ENCODE measurements at places on chromosomes 16 and 17.

- peaks cover 11% of the 10 kb centered on the region for H3K36me3 ChIP-seq
- no peak overlapping the region for H3K4me3 ChIP-seq
- DNase-seq: no peak
- H3K27me3 ChIP-seq: no peaks in the 10 kb centered on the region
Measured at GRCh38 chr17:76690596-76691280, 20.0 kb downstream of the MXRA7 start.

DNA sequence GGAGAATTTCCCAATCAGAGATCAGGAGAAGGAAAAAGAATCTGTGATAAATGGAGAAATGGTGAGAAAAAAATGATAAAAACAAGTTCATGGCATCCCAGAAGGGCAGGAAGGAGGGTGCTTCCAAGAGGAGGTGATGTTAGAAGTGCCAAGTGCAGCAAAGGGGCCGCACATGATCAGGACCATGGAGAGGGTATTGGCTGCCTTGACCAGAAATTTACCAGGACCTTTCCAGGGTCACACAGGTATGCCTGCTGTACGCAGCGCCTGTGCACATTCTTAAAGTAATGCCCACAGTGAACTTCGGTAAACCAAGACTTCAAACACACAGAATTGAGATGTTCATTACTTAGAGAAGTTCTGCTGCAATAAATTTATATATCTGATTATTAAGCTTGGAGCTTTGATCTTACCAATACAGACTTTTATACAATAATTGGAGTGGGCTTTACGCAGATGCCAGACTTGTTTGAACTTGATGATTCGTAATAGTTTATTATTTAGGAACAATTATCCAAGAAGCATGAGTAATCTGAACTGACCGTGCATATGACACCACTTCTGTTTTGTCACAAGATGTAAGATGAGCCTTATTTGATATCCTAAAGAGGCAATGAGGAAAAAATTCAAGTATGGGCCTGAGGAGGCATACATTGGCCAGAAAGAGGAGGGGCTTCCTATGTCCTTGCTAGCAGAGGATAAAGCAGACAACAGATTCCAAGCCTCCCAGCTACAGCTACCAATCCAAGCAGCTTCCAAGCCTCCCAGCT, 2.2 kb upstream of the KRT33A start:
- DNase-seq: no peak
- H3K36me3 ChIP-seq: no peaks in the 10 kb centered on the region
- no peaks in the 10 kb centered on the region for H3K27me3 ChIP-seq
- no peaks in the 10 kb centered on the region for H3K4me1 ChIP-seq
- H3K27ac ChIP-seq: no peak overlapping the region
- H3K4me3 ChIP-seq: no peak overlapping the region

- H3K27me3 ChIP-seq: no peaks in the 10 kb centered on the region
- no peak overlapping the region for H3K4me3 ChIP-seq
- no peaks in the 10 kb centered on the region for H3K4me1 ChIP-seq
- no peaks in the 10 kb centered on the region for H3K36me3 ChIP-seq
- H3K27ac ChIP-seq: no peak overlapping the region
Measured at GRCh38 chr16:52488837-52489289, 58.1 kb downstream of the TOX3 start.

DNA sequence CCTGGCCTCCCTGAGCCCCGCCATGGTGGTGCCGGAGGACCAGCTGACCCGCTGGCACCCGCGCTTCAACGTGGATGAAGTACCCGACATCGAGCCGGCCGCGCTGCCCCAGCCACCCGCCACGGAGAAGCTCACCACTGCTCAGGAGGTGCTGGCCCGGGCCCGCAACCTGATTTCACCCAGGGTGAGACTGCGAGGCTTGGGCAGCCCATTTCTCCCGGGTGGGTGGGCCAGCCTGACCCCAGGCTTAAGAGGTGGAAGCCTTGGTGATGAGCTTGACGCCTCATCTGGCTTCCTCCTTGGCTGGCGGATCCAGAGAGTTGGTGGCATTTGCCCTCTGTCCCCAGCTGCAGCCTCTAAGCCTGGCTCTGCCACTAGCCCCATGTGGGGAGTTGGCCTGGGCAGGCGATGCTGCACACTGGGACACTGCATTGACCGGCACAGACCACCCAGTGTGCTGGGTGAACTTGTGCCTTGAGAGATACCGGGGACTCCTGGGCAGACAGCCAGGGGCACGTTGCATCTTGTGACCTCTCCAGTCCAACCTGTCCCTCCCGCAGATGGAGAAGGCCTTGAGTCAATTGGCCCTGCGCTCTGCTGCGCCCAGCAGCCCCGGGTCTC, 3.0 kb downstream of the CDT1 start:
- H3K4me3 ChIP-seq: no peak overlapping the region
- no peaks in the 10 kb centered on the region for H3K27me3 ChIP-seq
- H3K27ac ChIP-seq: no peak overlapping the region
- H3K4me1 ChIP-seq: peaks cover 42% of the 10 kb centered on the region
- peaks cover 25% of the 10 kb centered on the region for H3K36me3 ChIP-seq
- no peak for DNase-seq

DNA sequence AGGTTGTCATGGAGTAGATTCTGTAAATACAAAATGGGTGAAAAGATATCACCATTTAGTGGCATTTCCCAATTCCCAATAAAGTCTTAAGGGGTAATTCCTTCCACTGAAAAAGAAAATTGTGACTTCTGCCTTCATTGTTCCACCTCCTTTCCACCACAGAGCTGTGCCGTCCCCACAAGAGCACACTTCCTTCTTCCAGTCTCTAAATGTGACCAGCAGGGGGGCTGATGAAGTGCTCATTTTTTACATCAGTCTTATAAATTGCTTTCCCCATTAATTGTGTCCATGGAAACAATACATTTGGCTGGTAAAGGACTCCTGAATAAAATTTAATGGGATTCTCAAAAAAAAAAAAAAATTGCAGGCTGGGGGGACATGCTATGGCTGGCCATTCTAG, 260.8 kb upstream of the PSMD7 start:
- no peak overlapping the region for H3K4me3 ChIP-seq
- no peaks in the 10 kb centered on the region for H3K4me1 ChIP-seq
- no peaks in the 10 kb centered on the region for H3K27me3 ChIP-seq
- no peak for DNase-seq
- no peaks in the 10 kb centered on the region for H3K36me3 ChIP-seq

DNA sequence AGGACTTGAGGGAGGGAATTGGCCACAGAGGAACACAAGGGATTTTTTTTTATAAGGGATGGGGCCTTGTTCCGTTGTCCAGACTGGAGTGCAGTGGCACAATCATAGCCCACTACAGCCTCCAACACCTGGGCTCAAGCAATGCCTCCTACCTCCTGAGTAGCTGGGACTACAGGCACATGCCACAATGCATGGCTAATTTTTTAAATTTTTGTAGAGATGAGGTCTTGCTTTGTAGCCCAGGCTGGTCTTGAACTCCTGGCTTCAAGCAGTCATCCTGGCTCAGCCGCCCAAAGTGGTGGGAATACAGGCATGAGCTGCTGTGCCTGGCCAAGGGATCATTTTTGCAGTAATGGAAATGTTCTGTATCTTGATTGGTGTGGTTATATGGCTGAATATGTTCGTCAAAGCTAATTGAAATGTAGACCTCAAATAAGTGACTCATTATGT, 56.9 kb downstream of the VMP1 start:
- no peaks in the 10 kb centered on the region for H3K27me3 ChIP-seq
- no peak overlapping the region for H3K4me3 ChIP-seq
- H3K36me3 ChIP-seq: no peaks in the 10 kb centered on the region
- H3K4me1 ChIP-seq: peaks cover 10% of the 10 kb centered on the region
- no peak for DNase-seq

GRCh38 chr16:11079652-11080187, 135.4 kb downstream of the CLEC16A start:
- peaks cover 22% of the 10 kb centered on the region for H3K4me1 ChIP-seq
- no peaks in the 10 kb centered on the region for H3K27me3 ChIP-seq
- H3K36me3 ChIP-seq: no peaks in the 10 kb centered on the region
- no peak for DNase-seq

DNA sequence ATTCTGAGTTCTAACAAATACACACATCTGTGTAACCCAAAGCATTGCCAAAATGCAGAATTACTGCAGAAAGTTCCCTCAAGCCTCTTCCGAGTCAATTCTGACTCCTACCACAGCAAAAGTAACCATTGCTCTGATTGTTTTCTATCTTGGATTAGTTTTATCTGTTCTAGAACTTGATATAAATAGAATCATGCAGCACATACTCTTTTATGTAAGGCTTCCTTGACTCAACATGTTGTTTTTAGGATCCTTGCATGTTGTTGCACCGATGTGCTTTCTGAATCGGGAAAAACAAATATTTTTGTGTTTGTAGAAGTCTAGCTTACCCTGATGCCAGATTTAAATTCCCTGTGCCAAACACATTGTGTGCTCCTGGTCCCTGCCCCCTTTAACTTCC, 140.4 kb downstream of the CDH13 start:
- no peaks in the 10 kb centered on the region for H3K36me3 ChIP-seq
- H3K4me3 ChIP-seq: no peak overlapping the region
- H3K27ac ChIP-seq: no peak overlapping the region
- peaks cover 56% of the 10 kb centered on the region for H3K4me1 ChIP-seq
- DNase-seq: no peak
- no peaks in the 10 kb centered on the region for H3K27me3 ChIP-seq

DNA sequence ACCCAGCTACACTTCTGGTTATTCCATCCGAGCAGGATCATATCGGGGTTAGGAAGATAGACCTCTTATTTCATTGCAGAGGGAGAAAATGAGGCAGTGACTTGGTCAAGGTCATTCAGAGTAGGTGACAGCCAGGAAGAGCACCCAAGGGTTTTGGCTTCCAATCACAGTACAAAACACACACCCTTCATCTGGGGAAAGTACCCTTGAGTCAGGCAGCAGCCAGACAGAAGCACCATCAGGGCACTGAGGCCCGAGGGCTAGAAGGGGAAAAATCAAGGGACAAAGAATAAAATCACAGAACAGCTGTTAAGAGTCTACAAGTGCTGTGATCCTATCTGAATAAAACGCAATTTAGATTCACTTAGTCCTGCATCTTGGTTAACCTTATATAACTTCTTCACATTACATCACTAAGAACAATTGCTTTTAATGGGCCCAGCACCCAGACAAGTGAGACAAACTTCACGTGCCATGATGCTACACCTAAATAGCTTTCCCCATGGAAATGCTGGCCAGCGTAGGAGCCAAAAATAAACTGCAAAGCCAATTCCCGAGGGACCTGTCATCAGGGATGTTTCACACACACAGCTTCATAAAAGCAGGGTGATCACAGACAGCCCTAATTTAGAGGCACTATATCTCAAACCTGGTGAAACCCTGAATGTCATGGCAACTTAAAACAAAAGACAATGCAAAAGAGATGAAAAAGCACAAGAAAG, 4.9 kb downstream of the UBE2O start:
- peaks cover 68% of the 10 kb centered on the region for H3K4me1 ChIP-seq
- H3K4me3 ChIP-seq: no peak overlapping the region
- H3K27ac ChIP-seq: peak overlapping the region; percentile 75
- no peaks in the 10 kb centered on the region for H3K27me3 ChIP-seq
- H3K36me3 ChIP-seq: no peaks in the 10 kb centered on the region
- peak; percentile 61 for DNase-seq

DNA sequence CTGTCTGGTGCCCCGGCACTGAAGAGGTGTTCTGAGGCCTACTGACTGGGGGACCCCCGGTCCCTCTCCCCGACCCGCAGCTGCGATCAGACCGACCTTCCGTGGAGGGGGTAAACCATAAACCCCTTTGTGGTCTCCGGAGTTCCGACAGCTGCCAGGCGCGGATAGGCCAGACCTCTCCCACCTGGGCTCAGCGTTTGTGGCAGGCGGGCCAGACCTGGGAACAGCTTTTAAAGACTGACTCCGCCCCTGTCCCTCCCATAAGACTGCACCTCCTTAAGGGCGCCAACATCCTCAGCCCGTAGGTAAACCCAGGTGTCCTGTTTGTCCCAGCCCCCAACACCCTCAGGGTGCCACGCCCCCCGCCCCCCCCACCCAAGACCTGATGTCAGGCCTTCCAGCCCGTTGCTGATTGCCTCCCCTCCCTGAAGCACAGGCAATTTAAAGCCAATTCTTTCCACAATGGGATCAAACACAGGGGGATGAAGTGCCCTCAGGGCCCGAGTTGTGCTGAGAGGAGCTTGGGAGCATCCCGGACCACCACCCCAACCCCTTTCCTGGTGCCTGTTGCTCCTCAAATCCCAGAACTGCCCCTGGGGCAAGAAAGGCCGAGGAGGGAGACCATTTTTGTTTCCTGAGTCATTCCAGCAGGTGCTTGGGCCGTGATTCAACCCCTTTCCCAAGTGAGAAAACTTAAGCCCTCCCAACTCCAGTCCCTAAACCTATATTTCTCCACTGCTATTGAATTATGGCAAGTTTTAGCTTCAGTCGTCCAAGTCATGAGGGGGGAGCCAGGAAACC, at the start of gene SOX15:
Gene SOX15 (minus strand): TSS at position 204 of the 801 bp plus-strand sequence. CDS start 418 bp downstream, outside the sequence.
- H3K36me3 ChIP-seq: peaks cover 6% of the 10 kb centered on the region
- H3K27me3 ChIP-seq: no peaks in the 10 kb centered on the region
- peaks cover 28% of the 10 kb centered on the region for H3K4me1 ChIP-seq
- H3K4me3 ChIP-seq: peak within 1 kb of the TSS; percentile 47
- no peak for DNase-seq

GRCh38 chr17:40071313-40072039, 8.7 kb downstream of the THRA start:
- peak; percentile 68 for DNase-seq
- H3K27me3 ChIP-seq: no peaks in the 10 kb centered on the region
- H3K27ac ChIP-seq: peak overlapping the region; percentile 91

DNA sequence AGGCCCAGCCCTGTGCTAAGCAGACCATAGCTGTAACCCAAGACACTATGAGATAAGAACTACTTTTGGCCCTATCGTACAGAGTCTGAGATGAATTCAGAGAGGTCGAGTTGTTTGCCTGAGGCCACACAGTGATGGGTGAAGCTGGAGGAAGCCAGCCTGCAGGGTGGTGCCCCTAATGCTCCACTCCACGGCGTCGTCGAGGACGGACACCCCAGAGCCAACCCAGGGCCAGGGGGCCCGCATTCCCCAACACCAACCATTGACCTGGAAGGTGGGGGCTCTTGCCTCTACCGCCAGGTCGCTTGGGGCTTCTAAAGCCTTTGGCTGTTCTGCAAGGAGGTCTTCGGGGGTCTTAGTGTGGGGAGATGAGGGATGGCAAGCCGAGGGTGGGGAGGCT, 84.1 kb downstream of the IRF8 start:
- peaks cover 62% of the 10 kb centered on the region for H3K27me3 ChIP-seq
- no peak overlapping the region for H3K4me3 ChIP-seq
- no peak for DNase-seq
- H3K4me1 ChIP-seq: peaks cover 50% of the 10 kb centered on the region

DNA sequence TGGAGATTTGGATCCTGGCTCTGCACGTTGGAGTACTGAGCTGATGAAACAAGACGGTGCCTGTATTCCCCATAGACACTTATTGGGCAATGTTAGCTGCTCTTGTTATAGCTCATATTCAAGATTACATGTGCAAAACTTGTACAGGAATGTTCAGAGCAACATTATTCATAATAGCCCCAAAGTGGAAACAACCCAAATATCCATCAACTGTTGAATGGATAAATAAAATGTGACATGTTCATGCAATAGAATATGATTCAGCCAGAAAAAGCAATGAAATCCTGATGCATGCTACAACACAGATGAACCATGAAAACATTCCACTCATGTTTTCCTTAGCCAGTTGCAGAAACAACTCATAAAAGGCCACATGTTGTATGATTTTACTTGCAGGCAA, 5.7 kb upstream of the SDR42E1 start:
- H3K4me3 ChIP-seq: no peak overlapping the region
- peaks cover 7% of the 10 kb centered on the region for H3K27me3 ChIP-seq
- no peak for DNase-seq
- no peaks in the 10 kb centered on the region for H3K36me3 ChIP-seq
- peaks cover 7% of the 10 kb centered on the region for H3K4me1 ChIP-seq

- no peaks in the 10 kb centered on the region for H3K36me3 ChIP-seq
- H3K4me1 ChIP-seq: no peaks in the 10 kb centered on the region
- H3K4me3 ChIP-seq: no peak overlapping the region
- DNase-seq: no peak
Measured at GRCh38 chr17:66281661-66282369, 20.6 kb upstream of the PRKCA start.
